ENCODE measurements at places on chromosomes 13 and 19.

GRCh38 chr19:28859811-28860210 lies 353.1 kb downstream of the UQCRFS1 start:
- no peak for DNase-seq

DNA sequence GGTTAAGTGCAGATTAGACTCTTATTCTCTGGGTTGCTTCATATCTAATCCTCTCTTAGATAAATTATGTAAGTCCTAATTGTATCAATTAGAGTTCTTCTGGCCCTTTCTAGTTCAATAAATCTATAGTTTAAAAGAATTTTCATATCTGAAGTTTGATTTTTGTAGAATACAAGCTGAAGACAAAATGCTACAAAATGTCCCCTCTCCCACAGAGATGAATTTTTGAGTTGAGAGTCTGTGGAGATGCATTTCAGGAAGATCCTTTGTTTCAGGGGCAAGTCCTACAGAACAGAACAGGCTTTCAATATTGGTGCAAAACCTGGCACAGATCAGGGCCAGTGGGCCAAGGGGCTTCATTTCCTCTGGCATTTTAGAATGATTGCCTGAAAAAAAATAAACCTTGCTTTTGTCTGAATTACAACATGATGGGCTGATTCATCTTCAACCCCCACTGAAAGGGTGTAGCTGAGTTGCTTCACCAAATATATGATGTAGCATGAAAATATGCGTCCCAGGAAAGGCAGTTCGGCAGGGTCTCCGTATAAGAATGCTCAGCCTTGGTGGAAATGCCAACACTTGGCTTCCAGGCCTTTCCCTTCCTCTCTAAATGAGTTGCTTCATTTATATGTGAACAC lies 6.4 kb upstream of the IPO5 start:
- DNase-seq: no peak

DNA sequence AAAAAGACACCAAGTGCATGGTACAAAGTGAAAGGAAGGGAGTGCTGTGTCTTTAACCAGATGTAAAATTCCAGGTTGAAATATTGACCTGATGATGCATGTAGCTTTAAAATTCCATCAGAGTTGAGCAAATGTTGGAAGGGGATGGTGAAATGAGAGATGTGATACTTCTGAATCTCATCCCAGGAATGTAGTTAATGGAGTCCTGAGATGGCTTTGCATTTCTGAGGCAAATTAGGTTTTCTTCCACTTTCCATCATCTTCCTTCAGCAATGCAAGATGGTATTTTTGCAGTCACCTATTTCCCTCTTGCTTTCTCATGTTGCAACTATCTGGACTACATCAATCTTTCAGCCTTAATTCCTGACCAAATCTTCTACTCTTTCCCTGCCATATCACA lies 194.1 kb upstream of the MIR17HG start:
- DNase-seq: no peak

DNA sequence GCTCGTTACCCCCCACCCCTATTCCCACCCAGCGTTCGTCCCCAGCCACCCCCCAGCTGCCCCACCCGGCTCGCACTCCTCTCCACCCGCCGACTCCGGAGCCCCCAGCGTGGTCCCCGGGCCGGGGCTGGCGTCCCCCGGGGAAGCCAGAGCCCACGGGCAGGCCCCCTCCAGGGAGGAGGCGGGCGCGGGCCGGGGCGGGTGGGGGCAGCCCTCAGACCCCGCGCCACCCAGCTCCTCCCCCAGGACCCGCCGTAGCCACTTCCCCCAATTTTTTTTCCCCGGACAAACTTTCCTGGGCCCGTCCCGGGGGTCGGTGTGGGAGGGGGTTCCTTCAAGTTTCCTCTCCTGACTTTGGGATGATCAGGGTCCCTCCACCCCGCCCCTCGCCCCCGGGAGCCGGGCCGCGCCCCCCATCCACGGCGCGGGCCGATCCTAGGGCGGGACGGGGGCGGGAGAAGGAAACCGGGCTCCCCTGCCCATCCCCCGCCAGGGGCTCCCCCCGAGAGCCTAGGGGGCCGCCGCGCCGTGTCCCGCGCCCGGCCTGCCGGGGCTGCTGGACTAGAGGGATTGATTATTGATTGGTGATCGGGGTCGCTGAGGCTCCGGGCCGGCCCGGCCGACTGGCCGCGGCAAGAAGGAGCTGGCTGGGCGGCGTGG lies 927 bp upstream of the TSHZ3 start:
- no peak for DNase-seq

- peak; percentile 60 for DNase-seq
These were observed 843 bp downstream of the ANO8 start for GRCh38 chr19:17333611-17334413.

DNA sequence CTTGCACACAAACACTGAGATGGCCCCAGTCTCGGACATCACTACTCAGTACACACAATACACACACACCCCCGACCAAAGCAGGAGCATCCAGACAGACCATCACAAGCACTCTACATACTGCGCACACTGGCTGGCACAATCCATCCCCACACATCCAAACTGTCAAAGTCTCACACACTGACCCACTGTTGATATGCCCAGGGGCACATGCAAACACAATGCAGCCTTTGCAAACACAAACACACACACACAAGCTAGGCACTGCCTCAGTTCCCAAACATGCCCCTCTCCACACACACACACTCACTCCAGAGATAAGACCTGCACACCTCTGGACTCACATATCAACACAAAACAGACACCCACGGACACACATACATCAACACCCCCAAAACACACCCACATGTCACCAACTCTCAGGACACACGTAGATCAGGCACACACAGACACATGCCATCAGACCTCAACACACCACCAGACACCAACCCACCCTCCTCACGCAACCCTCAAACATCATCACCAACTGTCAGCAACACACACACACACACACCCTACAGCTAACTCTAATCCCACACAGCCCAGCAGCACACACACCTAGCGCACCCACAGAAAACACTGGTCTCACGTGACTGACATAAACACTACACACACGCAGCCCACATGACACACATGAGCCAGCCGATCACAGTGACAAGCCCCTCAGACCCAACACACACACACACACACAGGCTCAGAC lies 1.9 kb downstream of the BBC3 start:
- DNase-seq: no peak

GRCh38 chr19:34254046-34254697 lies at the start of gene GARRE1:
Gene GARRE1, plus strand, starts transcription at chr19:34254554. Its CDS starts 45,920 bp downstream, at chr19:34300474.
- peak; percentile 72 for DNase-seq

- no peak for DNase-seq
These were observed 248.3 kb downstream of the DLEU7 start for GRCh38 chr13:50595196-50595595.

GRCh38 chr13:94195715-94196114 lies 283.8 kb downstream of the DCT start:
- DNase-seq: no peak

DNA sequence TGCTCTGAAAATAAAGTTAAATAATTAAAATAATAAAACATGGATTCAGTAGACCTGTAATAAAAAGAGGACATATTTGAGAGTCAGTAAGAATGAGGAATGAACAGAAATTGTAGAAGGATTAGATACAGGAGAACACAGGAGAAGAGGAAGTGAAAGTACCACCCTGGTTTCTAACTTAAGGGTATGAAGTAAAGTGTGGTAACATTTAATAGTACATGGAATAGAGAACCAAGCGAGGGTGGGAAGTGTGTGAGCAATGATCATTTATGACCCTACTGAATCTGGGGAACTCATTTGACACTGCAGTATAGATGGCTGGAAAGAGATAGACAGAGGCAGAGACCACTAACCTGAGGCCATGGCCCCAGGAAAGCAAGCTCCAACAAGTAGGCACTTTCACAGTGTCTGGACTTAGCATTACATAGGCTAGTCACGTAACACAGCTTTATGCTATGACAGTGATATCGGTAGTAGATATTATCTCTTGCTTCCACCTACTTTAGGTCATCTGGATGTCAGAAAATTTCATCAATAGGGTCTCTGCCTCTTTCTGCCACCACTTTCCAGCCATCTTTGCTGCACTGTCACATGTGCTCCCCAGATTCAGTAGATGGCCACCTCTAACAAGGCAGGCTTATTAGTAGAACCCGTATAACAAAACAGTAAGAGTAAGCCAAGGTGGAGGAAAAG lies 633.9 kb upstream of the MIR17HG start:
- DNase-seq: no peak

- no peak for DNase-seq
These were observed 2044.4 kb downstream of the OLFM4 start for GRCh38 chr13:55073000-55073399.

DNA sequence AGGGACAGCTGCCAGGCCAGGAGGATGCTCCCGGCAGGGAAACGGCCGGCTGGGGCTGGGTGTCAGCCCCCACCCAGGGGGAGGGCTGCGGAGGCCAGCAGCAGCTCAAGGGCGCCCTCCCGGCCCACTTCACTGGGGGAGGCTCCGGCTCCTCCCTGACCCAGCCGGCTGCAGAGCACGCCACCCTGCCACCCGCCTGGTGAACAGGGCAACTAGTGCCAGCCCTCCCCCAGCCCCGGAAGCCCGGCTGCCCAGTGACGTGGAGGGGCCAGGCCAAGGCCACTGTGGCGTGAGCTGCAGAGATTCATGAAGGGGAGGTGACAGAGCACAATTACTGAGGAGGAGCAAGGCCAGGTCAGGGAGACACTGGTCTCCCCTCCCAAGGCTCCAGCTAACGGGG lies 14.7 kb downstream of the REXO1 start:
- DNase-seq: no peak

- no peak for DNase-seq
These were observed 16.2 kb downstream of the CLEC11A start for GRCh38 chr19:50739132-50739913.

- no peak for DNase-seq
These were observed 14.3 kb upstream of the TM9SF2 start for GRCh38 chr13:99486996-99487395.

GRCh38 chr13:105220063-105220462 lies 1315.4 kb downstream of the EFNB2 start:
- DNase-seq: no peak

DNA sequence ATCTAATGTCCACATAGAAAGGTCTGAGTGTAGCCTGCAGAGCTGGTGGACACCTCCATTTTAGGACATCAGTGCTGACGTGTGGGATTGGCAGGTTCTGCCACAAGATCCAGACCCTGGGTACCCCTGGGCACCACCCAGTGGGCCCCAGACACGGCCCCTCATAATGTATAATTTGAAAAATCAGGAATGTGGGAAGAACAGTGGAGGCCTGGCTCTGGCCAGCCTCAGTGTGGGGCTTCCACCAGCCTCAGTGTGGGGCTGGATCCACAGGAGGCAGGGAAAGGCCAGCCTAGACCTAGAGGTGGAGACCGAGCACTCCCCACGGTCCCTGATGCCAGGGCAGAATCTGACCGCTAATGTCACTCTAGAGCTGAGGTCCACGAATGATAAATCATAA lies 150.7 kb upstream of the SOX1 start:
- DNase-seq: no peak

DNA sequence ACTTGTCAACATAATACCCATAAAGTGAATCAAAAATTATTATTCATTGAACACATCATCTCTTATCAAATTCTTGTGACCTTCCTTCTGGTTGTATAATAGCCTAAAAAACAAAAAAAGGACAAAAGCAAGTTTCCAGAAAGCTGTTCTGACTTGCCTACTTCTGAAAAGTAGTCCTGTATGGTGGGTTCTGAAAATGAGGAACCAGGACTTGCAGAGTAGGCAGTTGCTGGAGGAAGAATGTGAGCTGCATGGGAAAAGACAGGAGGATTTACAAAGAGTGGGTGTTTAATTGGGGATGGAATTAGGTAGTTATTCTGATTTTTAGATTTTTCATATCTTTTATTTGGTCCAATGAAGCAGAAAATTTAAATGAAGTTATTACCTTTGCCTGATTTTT lies 56.7 kb downstream of the RCBTB2 start:
- no peak for DNase-seq

GRCh38 chr13:110036060-110036459 lies 249.7 kb upstream of the IRS2 start:
- DNase-seq: no peak

DNA sequence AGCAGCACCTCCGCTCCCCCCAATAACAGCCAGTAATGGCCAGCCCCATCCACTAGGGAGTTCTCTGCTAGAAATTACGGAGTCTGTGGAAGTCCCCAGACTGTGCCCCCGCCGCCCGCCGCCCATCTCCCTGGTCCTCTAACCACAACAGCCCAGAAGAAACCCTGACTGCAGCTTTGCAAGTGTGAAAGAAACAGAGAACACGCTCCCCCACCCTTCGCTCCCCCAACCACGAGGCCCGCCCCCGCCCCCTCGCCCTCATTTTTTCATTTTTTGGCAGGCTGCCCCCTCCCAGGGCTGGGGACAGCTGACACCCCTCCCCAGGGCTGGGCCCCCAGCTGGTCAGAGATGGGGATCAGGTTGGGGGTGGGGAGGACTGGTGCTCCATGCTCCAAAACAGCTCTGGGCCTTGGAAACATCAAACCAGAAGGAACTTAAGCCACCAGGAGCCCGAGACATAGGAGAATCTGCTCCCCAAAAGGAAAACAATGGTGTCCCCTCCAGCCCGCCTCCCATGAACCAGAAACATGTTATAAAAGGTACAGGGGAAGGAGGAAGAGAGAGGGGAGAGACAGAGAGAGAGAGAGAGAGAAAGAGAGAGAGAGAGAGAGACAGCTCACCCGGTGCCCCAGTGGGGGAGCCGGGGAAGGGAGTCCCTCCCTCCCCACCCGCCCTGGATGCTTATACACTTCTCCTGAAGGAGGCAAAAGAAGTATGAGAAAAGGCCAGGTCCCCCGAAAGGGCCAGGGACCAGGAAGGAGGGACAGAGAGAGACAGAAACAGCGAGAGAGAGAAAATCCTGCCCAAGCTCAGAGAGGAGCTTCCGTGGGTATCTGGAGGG lies 29.8 kb upstream of the ASF1B start:
- no peak for DNase-seq

GRCh38 chr19:31937983-31938382 lies 407.4 kb upstream of the ZNF507 start:
- DNase-seq: no peak

- no peak for DNase-seq
These were observed 748 bp downstream of the RAB4B start for GRCh38 chr19:40778706-40779284.

DNA sequence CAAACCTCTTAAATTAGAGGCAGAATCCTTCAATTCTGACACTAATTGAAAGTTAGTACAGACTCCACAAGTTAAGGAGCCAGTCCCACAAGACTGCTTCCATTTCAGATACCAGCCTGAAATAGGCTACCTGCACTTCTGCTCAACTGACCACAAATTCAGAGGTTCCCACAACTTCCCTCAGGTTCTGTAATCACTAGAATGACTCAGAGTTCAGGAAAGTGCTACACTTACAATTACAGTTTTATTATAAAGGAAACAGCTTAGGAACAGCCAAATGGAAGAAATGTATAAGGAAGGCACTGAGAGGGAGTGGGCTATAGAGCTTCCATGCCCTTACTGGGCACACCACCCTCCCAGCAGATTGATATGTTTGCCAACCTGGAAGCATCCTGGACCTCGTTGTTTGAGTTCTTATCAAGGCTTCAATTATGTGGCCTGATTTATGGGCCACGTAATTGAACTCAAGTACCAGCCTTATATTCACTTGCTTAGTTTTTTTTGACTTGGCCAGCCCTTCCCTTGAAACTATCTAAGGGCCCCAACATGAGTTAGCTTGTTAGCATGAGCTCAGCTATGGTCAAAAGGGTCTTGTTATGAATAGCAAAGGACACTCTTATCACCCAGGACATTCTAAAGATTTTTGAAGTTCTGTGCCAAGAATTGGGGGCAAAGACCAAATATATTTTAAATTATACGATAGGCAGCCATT lies 25.9 kb downstream of the NBEA start:
- no peak for DNase-seq

GRCh38 chr19:7815325-7815724 lies 14.7 kb upstream of the EVI5L start:
- no peak for DNase-seq

GRCh38 chr19:18287836-18288772 lies 6.7 kb upstream of the JUND start:
- no peak for DNase-seq

Data from stimulated activated CD8-positive, alpha-beta memory T cell treated with anti-CD3 and anti-CD28 coated beads, Interleukin-12 subunit alpha, Interleukin-12 subunit beta, amount 100 ng/mL, for 4 hours (primary cell).